Central memory CD8-positive, alpha-beta T cell (primary cell): ENCODE measurements at places on chromosomes 13 and 19.

DNA sequence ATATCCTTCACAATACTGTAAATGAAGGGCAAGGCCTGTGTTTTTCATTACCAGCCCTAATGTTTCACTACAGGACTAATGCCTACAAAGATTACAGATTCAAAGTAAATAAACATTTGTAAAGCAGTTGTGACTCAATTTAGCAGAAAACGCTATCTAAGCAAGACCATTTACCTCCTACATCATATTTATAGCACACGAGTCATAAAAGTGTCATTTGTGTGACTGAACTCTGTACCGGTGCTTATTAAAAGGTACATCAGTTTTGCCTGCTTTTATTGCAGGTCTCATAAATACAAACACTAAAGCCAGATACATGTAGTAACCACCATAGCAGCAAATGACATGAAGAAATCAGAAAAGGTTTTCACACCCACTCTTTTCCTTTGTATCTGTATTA is 61.5 kb upstream of the SLC15A1 start:
- no peak for DNase-seq

GRCh38 chr19:51489113-51489512 is 10.8 kb downstream of the CEACAM18 start:
- DNase-seq: no peak

DNA sequence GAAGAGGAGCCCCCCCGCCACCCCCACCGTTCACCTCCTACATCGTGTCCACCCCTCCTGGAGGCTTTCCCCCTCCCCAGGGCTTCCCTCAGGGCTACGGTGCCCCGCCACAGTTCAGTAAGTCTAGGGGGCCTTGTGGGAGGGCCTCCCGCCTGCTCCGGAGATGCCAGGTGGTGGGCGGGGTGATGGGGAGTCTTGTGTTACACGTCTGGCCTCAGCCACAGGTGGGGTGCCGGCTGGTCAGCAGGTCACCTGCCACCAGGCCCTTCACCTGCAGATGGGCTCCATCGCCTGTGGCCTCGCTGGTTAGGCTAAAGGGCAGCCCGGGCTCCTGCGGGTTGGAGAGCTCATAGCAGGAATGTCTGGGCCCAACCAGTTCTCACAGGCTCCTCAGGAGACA is 8.0 kb upstream of the RPS15 start:
- DNase-seq: no peak

GRCh38 chr19:2149980-2150793 is 1.2 kb downstream of the AP3D1 start:
- DNase-seq: no peak

GRCh38 chr13:112720814-112721197 is 31.0 kb downstream of the ATP11A start:
- no peak for DNase-seq

GRCh38 chr13:69474011-69474685 is 633.5 kb upstream of the ATXN8OS start:
- no peak for DNase-seq

DNA sequence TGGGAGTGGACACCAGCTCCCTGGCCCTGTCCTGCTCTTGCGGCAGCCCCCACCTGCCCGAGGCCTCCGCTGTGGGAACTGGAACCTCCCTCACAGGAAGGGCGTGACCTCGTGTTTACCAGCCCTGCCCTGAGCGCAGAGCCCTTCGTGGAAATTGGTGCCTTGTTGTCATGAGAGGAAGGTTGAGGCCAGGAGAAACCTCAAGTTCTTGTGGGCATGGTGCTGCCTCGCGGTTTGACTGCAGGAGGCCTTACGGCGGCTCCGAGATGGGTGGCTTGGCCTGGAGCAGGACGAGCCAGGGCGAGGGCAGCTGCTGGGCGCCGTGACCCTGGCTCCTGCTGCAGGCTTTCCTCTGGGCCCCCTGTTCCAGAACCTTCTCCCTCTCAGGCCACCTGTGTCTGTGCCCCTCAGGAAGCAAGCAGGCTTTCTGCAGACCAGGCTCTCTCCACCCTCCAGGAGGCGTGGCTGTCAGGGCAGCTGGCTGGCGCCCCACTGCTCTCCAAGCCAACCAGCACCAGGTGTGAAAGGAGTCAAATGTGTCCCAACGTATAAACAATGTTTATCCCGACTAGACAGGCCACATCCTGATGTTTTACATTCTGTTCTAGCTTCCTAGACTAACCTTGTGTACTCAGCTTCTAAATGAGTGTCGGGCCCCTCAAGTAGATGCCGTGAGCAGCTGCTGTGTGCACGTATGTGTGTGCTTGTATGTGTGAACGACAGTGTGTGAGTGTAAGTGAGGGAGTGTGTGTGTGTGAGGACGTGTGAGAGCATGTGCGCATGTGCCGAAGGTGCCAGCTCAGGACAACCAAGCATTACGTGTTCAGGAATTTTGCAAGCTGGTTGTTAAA is 10.4 kb upstream of the RASA3 start:
- DNase-seq: peak; percentile 84

GRCh38 chr13:25604106-25604505 is 232.3 kb downstream of the ATP8A2 start:
- DNase-seq: no peak

DNA sequence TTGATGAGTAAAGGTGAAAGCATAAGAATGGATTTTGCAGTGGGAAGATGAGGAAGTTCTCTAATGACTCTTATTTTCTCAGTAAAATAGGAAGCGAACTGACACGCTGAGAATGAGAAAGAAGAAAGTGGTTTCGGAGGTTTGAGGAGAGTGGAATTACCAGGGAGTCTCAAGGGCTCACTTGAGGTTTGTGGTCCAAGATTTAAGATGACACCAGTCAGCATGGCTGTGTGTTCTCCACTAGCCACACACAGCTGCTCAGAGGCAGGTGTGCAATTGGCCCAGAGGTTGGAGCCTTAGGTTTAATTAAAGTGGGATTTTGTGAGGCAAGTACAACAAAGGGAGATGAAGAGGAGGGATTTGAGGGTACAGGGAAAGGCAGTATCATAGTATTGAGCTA is 99.6 kb upstream of the NBEA start:
- DNase-seq: no peak

DNA sequence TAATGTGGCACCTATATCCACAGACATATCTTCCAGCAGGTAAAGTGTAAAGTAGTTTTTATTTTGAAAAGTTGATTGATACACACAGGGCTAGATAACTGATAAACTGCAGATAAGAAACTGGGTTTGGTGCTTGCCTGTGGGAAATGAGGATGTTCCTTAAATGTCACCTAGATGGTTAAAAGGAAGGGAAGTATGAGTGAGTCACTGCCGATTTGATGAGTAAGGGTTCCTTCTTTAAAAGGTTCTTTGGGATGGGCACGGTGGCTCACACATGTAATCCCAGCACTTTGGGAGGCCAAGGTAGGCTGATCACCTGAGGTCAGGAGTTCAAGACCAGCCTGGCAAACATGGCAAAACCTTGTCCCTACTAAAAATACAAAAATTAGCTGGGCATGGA is 73.8 kb upstream of the FRY start:
- no peak for DNase-seq

DNA sequence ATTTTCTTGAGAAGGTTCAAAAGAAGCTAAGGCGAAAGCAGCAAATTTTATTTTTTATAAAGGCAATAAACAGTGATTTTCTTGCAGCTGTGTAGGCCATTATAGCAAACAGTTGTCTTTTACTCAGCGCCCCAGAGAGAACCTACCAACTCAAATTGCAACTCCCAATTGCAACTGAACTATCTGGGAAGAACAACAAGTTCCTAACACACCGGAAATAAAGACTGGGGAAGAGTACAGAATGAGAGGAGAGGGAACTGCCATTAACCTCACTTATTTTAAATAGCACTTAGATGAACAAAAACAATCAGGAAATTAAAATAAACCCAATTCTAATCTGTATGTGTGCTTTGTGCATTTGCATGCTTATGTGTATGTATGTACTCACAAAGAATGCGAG is 171.1 kb downstream of the KCTD12 start:
- no peak for DNase-seq

- no peak for DNase-seq
Measured at GRCh38 chr19:661427-662196, 1.4 kb downstream of the RNF126 start.

- DNase-seq: peak; percentile 57
Measured at GRCh38 chr13:24618011-24618955, 61.9 kb upstream of the ATP12A start.

DNA sequence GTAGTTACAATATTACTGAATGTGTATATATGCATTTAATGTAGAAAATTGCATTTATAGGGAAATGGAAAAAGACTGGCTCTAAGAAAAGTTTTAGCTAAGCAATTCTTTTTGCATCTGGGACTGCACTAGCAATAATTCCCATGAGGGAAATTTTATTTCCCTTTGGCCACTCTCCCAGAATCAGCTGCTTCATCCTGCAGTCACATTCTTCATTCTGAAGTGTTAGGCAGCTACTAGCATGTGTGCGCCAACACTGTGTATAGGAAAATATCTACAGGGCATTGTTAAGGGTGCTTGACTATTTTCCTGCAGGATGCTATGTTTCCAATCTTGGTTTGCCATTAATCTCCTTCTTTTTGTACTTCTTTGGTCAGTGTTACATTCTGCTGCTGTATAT is 312.8 kb upstream of the PCDH20 start:
- no peak for DNase-seq

DNA sequence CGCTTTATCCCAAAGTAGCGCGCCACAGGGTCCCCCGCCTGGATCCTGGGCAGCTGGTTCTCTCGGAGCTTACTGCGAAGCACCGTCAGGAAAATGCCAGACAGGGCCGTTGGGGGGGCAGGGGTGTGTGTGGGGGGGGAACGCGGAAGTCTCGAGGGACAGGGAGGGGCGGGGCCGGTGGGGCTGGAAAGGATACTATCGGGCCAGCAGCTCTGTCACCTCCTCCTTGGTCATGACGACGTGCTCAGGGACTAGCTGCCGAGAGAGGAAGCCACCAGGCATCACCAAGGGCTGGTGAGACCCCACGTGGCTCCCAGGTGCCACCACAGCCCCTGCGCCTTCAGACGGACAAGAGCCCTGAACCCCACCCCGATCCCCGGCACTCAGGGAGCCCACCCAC is 5.3 kb downstream of the POLR2E start:
- DNase-seq: no peak

GRCh38 chr13:101178406-101178805 is 237.9 kb downstream of the NALCN start:
- no peak for DNase-seq

DNA sequence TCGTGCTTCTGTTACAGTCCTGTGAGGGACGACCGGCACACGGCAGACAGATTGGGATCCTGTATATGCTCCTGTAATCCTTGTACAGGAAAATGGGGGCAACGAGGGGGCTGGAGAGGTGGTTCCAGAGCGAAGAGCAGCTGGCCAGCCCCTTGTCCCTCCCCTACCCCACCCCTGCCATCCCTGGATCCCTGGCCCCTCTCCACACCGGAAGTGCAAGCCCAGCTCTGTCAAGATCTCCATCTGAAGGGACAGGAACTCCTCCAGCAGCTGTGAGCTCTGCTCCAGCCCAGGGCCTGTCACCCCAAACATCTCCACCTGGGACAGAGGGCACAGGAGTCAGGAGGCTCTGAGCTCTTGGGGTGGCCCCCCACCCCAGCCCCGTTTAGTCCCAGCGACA is 5.5 kb upstream of the CCER2 start:
- DNase-seq: no peak

- no peak for DNase-seq
Measured at GRCh38 chr13:40569024-40569350, 97.5 kb downstream of the FOXO1 start.

DNA sequence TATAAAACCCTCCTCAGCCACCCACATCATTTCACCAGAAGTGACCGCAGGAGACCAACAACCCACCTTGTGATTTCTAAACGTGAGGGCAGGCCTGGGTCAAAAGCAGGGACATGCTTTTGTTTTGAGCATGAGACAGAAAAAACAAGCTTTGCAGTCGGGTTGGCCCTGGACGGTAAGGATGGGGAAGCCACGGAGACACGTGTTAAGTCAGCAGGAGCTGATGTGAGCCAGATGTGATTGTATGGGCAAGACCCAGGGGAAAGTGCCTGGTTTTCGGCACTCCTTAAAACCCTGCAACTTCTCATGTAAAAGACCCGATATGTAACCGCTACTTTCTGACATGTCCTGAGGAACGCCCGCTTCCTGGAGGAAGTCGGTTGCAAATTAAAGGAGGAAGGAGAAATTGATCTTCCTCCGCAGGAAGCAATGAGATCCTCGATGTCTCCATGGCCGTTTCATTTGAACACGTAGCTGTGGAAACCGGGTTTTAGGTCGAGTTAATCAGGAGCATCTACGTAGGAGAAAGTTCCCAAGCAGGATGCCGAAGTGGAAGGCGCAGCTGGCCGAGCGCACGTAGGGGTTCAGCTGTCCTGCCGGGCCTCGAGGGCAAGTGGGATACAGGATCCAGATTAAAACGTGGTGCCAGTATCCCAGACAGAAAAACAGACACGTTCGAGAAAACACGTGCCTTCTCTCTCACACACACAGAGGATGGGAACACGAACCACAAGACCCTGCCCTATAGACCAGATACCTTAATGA is 40.5 kb upstream of the POMP start:
- no peak for DNase-seq

DNA sequence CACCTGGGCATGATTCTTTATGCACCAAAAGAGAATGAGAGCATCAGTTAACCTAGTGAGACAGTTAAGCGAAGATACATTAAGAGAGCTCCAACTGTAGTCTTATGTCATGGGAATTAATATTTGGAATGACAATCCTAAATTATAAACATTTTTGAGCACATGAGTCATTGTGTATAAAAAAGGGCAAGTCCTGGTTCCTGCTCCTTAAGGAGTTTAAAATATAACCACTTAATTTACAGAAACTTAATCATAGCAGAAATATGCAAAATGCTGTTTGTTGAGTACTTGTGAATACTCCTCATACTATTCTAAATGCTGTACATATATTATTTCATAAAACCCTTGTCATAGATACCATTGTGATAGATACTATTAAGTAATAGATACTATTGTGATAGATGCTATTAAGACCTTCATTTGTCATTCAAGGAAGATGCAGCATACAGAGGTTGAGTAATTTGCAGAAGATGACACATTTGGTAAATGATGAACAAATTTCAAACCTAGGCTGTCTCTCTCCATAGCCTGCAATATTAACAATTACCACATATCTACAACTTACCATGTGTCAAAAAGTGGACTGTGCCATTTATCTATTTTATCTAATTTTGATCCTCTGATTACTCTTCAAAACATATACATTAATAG is 301.0 kb downstream of the TBC1D4 start:
- no peak for DNase-seq

DNA sequence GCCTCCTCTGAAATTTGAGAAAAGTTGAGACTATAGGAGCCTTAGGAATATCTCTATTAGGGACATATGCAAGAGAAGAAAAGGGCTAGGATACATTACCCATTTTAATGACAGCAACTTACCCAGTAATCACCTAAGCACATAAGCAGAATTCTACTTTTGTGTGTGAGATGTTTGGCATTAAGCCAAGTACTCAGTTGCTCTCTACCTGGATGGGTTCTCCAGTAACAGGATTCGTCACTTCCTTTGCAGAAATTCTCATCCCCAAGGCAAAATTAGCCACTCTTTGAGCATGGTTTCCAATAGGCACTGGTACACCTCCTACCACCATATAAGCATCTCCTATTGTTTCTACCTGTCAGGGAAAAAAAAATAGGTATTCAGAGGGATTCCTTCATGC is 95.1 kb downstream of the C13orf42 start:
- no peak for DNase-seq

GRCh38 chr13:109629737-109630136 is 156.6 kb downstream of the IRS2 start:
- DNase-seq: no peak
